ENCODE measurements at places on chromosomes 2 and 18.

DNA sequence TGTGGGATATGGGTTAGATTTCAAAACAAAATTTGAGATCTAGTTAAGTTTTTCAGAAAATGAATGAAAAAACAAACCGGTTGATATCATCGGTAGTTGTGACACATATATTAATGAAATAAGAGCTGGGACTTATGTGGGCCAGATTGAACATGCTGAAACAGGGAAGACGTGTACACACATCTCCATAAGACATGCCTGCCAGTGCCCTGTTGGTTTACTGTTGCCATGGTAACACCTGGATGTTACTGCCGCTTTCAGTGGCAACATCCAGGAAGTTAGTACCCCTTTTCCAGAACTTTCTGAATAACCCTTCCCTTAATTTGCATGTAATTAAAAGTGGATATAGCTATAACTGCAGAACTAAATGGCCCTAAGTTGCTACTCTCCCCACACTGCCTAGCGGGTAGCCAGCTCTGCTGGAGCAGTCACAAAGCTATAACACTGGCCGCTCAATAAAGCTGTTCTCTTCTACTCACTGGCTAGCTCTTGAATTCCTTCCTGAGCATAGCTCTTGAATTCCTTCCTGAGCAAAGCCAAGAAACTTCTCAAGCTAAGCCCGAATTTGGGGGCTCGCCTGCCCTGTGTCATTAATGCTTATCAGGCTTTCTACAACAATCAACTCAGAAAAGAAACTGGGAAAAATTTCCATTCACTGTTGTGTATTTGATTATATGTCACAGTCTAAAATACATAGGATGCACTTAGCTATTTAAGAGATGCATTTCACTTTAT, 776.3 kb upstream of the CDH7 start:
- no peak for DNase-seq

- DNase-seq = peak; percentile 7
Observed at GRCh38 chr2:65663831-65664407, 231.5 kb upstream of the SPRED2 start.

- DNase-seq = peak; percentile 62
Observed at GRCh38 chr18:11502368-11502767, 107.0 kb upstream of the SLC35G4 start.

GRCh38 chr2:176852667-176853066, 359.9 kb upstream of the HNRNPA3 start:
- DNase-seq = no peak

DNA sequence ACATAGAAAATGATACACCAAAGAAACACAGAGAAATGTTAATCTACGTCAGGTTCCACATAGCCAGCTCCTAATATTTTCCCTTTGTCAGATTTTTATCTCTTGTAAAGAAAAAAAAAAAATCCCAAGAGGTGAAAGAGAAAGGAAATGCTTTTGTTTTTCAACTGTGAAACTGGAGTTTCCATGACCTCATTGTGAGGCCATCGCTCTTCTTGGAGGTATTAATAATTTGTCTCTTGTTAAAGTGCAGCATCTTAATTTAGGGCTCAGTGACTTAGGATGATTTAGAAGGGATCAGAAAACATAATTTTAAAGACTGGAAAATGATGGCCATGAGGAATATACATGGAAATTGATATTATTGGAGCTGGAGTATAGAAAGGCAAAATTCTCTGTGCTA, 21.7 kb downstream of the ARHGAP28 start:
- no peak for DNase-seq

DNA sequence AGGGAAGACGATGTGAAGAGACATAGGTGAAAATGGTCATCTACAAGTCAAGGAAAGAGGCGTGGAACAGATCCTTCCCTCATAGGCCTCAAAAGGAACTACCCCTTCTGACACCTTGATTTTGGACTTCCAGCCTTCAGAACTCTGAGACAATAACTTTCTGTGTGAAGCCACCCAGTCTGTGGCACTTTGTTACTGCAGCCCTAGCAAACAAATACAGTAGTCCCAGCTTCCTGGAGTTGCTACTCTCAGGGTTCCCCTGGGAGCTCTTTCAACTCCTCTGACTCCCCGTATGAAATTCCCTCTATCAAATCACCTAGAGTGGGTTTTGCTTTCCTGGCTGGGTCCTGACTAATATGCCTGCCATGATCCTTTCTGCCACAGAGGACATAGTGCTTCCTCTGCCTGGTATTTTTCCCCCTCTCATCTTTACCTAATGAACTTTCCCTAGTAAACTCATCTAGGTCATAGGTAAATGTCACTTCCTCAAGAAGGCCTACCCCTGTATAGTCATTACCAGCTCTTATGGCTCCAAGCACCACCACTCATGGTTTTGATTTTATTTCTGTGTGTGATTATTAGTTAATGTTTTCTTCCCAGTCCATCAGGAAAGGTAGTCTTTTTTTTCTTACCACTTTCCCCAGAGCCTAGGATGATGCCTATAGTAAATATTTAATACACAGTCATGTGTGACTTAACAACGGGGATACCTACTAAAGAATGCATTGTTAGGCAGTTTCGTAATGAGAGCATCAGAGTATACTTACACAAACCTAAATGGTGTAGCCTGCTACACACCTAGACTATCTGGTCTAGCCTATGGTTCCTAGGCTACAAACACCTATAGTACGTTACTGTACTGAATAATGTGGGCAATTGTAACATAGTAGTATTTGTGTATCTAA, 111.5 kb upstream of the LGALSL start:
- DNase-seq = no peak

DNA sequence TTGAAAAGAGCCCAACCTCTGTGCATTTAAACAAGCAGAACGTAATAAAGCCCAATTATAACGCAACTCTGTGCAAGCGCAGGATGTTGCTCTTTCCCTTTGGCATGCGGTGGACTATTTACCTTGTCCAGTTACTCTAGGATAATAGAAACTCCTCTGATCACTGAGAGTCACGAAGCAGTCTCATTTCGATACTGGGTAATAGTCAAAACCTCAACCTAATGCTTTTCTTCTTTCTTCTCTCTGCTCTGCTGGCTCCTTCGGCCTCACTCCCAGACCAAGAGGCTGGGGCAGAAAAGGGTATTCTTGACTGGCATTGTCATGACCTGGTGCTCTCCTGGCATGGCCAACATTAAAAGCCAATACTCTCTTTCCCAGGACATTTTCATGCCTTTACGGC, 89.7 kb upstream of the GCFC2 start:
- no peak for DNase-seq

GRCh38 chr2:42385225-42385624, 24.2 kb upstream of the COX7A2L start:
- DNase-seq = peak; percentile 10

DNA sequence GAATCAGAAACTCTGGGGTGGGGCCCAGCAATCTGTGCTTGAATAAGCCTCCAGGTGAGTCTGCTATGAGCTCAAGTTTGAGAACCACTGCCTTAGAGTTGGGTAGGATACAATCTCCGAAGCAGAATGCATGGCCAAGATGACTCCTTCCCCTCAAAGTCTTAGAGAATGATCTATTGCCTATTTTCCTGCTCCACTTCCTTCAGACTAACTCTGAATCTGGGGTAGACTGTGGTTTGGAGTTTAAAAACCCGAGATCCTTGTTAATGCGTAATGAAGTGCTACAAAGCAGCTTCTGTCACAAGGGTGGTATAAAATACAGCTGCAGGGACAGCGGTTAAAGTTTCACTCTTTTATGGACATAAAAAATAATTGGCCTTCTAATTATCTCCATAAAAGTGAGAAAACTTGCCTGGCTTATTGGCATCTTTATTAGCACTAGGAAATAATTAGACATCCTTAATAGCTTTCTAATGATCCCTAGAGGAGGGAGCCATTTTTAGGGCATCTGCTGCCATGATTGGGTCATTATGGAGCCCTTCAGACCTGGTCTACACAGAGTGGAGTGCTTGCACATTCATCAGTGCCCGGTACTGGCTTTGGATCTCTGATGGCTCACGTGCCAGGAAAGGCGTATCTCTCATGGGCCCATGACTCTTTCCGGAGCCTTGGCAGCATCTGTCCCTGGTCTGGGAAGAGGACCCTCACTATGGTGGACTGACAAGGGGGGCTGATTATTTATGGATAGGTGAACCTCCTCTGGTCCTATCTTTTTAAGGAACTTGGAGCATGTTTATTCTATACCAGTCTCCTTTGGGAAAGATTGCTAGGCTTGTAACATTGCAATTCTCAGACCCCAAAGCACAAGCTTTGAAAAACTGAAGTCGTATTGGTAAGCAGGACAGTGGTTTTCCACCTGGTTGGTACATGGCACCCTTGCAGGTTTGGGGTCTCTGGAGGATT, 28.2 kb downstream of the SIX2 start:
- DNase-seq = no peak

All from EL (cell line).